ENCODE measurements at places on chromosomes 16 and 17.

GRCh38 chr17:36184023-36184765, 7.8 kb upstream of the TBC1D3B start:
- no peak for DNase-seq

- DNase-seq = no peak
Observed at GRCh38 chr16:89155184-89155679, 16.3 kb upstream of the CDH15 start.

- DNase-seq = no peak
Observed at GRCh38 chr16:46706642-46707041, 17.2 kb downstream of the ORC6 start.

DNA sequence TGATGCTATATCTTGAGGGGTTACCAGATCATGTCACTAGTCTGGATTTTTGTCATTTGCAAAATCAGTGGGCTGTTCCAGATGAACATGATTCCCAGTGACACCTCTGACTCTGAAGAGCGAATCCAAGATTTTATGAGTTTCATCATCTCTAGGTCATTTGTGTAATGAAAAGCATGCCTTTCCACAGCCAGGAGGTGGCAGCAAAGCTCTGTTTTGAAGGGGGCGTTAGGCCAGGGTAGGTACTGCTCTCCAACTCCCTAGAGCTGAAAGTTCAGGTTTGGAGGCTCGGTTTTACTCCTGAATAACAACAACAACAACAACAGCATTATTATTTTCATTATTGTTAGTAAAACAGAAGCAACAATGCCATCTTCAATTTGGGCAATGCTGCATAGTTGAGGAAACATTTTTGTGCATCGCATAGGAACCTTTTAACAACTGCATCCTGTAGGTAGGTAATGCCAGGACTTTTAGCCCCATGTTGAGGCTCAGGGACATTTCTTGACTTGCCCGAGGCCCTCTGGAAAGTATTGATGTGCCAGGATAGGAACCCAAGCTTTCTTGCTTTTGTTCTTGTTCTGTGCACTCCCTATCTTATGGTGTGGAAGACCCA, 77.0 kb downstream of the MYH13 start:
- peak; percentile 43 for DNase-seq

- DNase-seq = no peak
Observed at GRCh38 chr17:71402661-71403141, 718.1 kb upstream of the SOX9 start.

GRCh38 chr17:81142301-81143199, 22.8 kb upstream of the PVALEF start:
- DNase-seq = peak; percentile 70

DNA sequence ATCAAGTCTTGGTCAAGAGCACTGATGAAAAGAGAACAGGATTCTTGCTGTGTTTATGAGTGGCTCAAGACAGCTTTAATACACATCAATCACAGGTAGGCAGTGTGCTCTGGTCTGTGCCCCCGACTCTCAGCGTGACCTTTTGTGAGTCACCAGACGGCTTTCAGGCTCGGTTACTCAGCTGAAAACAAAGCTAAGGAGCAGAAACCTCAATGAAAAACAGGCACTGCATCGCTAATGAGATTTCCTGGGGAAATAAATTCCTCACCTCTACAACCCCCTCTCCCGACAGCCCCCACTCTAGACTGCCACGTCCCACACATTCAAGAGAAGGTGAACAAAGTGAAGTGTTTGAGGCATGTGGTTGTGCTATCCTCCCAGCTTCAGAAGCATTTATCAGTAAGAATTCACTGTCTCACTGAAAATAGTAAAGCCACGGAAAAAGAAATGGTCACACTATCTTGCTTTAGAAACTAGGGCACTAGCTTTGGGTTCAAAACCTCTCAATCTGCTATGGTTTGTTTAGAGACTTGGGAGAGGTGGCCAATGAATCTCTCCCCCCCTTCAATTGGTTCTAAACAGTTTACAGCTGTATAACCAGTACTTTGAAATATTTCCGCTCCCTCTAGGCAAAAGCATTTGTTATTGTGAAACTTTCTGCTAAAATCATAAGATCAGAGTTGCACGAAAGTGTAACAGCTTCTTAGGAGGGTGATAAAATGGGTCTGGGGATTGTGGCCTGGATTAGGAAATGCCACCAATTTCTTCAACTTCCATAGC, 199.5 kb upstream of the PMFBP1 start:
- DNase-seq = no peak

DNA sequence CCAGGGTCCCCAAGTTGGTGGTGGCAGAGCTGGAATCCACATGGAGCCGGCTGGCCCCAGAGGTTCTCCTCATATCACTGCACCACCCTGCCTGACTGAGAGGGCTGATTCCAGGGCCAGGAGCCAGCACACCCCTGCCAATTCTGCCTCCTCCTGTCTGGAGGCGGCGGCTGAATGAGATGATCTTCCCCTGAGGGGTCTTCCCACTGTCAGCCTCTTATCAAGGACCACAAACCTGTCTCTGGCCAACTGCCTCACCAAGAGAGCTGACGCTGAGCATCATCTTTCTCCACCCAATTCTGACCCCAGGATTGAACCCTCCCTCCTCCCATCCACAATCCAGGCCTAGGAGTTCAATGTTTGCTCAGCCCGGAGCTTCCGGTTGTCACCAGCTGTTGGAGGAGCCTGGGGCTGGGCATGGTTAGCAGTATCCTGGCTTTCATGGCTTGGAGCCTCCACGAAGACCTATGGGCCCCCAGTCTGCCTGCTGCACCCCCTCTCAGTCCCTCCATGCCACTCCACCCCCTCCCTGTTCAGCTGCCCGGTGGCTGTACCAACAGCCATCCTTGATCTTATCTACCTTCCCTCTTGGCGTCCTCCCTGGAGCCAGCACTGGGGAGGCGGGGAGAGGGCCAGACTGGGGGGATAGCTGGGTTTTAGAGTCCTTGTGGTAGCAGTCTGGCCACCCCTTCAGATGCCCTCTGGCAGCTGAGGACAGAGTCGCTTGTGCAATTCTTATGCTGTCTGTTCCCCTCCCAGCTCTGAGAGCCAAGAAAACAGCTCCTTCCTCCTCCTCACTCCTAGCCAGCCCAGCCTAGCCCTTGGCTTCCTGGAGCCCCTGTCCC, 25.6 kb downstream of the ABCC3 start:
- no peak for DNase-seq

- DNase-seq = peak; percentile 59
Observed at GRCh38 chr17:4433515-4434031, at the start of gene SPNS3. Gene SPNS3 (plus strand): TSS chr17:4433940. CDS start chr17:4433968, 28 bp downstream.

GRCh38 chr17:13503526-13503925, 98.2 kb downstream of the HS3ST3A1 start:
- no peak for DNase-seq

GRCh38 chr17:49344914-49345313, 17.1 kb downstream of the ZNF652 start:
- DNase-seq = no peak

DNA sequence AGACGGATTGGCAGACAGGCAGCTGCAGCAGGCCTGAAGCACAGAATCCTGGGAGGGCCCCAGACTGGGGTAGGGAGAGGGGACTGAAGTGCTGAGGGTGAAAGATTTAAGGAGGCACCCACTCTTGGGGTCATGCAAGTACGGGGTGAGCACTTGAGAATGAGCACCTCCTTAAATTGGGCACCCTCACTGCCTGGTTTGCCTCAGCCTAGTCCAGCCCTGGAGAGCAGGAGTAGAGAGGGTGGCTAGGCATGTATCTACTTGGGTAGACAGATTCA, 154.1 kb upstream of the CDC42EP4 start:
- DNase-seq = no peak

GRCh38 chr17:66365903-66366302, 63.5 kb downstream of the PRKCA start:
- DNase-seq = no peak

DNA sequence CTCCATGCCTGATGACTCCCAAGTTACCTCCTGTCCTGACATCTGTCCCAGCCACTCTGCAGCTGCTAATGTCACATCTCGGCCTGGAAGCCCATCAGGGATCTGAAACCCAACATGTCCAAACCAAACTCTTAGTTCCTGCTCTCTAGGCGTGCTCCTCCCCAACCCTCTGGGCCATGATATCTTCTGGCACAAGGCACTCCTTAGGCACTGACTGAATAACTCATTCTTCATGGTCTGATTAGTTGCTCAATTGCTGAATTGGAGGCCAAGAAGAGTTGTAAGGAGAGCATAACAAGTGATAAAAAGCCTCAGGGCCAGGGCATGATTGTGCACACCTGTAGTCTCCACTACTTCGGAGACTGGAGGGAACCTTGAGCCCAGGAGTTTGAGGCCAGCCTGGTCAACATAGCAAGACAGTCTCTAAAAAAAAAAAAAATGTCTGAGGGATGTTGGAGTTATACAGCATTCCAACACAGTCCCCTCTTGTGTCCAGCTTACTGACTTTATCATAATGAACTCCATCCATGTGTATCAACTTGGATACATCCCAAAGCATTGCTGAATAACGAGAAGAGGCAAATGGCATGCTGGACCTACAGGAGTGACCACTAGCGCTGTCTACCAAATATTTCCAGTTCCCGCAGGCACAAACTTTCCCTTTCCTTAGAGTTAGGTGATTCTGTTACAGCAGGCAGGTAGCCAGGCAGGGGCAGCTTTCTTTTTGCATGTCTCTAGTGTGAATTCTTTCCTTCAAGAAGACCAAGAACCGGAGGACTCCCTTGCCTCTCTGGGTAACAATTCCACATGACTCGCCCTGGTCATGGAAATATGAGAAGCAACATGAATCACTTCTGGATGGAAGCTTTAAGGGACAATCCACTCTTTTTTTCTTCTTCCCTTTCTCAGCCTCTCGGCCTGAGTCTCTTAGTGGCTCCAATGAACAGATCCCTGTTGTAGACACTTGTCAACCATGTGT, 18.1 kb upstream of the SHCBP1 start:
- DNase-seq = no peak

- DNase-seq = no peak
Observed at GRCh38 chr16:76656994-76657393, 379.8 kb downstream of the CNTNAP4 start.

GRCh38 chr17:76969598-76970172, 101.5 kb downstream of the MGAT5B start:
- no peak for DNase-seq

- DNase-seq = peak; percentile 48
Observed at GRCh38 chr17:66401364-66401763, 99.0 kb downstream of the PRKCA start.

Measured in activated T-cell treated with anti-CD3 and anti-CD28 coated beads, Interleukin-2, amount 50 U/mL, for 72 hours (primary cell).